ENCODE measurements at places on chromosomes 16 and 17.

DNA sequence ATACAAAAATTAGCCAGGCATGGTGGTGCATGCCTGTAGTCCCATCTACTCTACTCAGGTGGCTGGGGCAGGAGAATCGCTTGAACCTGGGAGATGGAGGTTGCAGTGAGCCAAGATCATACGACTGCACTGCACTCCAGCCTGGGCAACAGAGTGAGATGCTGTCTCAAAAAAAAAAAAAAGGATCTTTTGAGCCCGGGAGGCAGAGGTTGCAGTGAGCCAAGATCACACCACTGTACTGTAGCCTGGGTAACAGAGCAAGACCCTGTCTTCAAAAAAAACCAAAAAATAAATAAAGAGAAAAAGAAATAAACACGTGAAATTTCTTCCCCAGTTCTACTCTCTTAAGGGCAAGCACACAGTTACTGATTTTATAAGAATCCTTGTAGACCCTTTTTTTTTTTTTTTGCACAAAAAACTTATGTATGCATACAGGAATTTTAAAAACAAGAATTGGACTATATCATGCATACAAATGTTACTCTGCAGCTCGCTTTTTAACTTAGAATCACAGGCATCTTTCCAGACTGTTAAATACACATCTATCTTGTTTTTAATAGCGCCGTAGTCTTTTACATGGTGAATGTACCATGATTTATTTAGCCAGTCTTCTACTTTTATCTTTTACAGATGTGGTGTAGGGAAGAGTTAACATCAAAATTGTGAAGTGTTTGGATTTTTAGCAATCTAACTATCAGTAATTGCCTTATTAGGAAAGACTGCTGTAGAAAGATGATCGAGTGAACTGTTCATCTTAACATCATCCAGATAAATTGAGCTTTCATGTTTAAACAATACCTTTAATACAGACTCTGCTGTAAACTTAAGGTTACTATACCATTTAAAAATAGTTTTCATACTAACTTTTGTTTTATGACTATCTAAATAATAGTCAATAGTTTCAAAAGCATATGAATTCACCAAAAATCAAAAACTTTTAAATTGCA lies 14.6 kb downstream of the CDH3 start:
- DNase-seq, result no peak

- DNase-seq, result no peak
Observed at GRCh38 chr16:48194828-48195556, 39.2 kb upstream of the ABCC12 start.

GRCh38 chr16:29831490-29831889 lies 11.2 kb downstream of the MVP start:
- DNase-seq, result no peak

DNA sequence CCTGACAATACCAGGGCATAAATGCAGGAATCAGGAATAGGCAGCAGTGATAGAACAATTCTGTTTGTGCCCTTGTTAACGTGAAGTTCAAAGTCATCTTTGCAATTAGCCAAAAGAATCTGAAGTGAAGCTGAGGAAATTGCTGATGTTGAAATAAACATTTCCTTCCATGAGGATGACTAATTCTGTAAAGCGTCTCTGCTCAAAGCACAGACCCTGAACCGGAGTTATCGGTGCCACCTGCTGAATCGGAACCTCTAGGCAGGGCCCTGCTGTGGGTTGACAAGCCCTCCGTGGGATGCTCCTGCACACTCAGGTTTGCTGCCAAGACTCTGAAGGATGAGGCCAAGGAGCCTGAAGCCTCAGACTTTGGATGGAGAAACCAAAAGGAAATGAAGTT lies 37.0 kb upstream of the CDH1 start:
- no peak for DNase-seq

GRCh38 chr16:87966064-87966645 lies 14.9 kb downstream of the BANP start:
- DNase-seq, result no peak

DNA sequence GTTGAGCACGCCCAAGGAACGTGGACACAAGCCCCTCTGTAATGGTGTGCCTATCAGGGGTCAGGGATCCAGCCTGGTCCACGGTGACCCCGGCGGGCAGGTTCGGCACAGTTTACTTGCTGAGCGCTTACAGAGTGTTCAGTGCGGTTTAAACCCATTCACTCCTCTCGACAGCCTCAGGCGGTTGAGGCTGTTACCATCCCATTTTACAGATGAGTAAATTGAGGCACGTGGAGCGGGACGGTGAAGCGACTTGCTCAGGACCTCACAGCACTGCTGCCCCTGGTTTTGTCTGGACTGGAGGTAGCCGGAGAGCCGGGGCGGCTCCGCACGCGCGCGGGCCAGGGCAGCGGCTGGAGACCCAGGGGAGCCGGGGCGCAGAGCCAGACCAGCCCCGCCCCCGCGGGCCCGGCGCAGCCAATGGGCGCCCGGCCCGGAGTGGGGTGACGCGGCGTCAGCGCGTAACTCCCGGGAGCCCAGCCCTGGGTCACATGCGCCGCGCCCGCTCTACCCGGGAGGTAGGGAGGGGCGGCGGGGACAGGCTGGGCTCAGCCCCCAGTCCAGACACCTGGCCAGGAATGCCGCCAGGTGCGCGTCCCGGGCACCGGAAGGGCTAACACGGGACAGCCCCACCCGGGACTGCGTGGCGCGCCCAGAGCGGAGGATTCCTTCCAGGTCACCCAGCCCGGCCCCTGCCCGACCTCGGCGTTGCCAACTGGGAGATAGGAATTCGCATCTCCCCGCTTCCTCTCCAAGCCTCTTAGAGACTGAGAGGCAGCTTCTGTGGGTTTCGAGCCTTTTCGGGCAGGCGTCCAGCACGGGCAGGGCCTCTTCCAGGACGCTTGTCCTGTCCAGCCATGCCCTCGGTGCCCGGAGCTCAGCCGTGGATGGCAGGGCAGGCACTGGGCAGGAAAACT lies 3.3 kb upstream of the SREBF1 start:
- DNase-seq, result peak; percentile 94

DNA sequence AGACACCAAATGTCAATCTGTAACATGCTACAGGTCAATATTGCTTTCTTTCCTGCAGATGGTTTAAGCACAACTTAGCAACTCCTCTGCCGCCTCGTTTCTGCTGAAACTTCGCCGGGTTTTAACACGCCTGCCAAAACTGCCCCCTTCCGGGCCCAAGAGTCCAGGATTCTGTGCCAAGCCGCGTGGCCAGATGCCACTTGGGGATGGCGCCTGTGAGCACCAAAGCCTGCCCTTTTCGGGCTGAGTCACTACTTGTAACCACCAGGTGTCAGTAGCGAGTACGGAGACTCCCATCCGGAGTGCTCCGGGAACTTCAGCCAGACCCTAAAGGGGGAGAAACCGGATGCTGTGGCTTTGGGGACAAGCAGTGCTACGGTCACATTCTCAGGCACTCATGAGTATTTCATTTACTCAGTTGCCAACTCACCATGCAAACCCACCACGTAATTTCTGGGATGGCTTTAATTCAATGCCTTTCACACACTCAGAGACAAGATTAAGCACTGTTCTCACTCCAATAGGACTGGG lies 7.8 kb downstream of the PMP22 start:
- DNase-seq, result peak; percentile 88

- DNase-seq, result no peak
Observed at GRCh38 chr17:46822388-46822921, 4.0 kb upstream of the WNT3 start.

DNA sequence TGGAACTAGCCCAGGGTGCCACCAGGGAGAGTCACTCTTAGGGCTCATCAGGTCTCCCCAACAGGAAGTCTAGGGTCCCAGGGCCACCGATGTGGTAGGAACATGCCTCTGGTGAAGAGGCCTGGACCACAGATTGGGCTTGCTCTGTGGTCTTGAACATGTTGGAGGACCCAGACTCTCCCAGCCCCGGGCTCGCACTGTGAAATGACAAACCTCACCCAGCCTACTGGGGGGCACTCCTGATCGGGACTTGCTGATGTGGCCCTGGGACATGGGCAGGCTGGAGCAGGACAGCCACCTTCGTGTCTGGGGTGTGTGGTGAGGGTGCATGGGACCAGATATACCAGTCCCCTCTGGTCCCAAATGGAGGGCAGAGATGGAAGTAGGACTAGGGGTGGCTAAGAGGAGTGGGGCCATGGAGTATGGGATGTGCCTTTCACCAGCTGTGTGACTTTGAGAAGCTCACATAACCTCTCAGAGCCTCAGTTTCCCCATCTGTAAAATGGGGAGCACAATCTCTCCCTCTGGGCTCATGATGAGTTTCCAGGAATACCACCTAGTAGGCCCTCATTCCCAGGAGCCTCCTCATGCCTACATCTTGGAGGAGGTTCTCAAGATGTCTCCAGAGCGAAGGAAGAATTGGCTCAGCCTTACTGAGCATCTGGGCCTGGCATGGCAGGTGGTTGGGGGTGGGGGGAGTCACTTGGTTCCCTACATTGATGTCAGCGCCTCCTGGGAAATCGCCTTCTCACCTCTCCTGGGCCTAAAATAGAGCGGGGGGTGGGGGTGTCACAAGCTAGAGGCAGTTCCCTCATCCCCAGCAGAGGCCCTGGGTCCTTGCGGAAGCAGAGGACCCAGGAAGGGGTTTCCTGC lies 1.5 kb upstream of the ADAM11 start:
- no peak for DNase-seq

DNA sequence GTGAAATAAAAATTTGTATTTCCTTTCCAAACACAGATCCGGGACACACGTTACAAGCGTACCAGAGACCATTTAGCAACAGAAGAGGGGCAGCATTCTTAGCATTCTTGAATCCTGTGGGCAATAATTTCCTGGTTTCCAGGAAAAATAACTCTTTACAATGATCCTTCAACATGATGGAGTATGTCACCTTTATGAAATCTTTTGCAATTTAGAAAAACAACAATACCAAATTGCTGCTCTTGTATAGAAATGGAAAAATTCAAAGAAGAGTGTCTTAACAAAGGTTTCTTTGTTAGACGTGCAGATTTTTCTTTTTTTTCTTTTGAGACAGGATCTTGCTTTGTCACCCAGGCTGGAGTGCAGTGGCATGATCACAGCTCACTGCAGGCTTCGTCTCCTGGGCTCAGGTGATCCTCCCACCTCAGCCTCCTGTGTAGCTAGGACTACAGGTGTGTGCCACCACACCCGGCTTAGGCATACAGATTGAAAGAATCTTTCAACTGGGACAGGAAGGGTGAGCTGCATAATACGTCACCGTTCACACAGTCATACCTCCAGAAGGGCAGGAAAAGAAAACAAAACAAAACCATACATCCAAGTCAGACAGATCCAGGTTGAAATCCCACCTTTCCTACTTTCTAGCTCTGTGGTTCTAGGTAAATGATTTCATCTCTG lies 10.8 kb upstream of the GCSH start:
- no peak for DNase-seq

GRCh38 chr16:75947626-75948239 lies 221.4 kb upstream of the CPHXL start:
- DNase-seq, result no peak

DNA sequence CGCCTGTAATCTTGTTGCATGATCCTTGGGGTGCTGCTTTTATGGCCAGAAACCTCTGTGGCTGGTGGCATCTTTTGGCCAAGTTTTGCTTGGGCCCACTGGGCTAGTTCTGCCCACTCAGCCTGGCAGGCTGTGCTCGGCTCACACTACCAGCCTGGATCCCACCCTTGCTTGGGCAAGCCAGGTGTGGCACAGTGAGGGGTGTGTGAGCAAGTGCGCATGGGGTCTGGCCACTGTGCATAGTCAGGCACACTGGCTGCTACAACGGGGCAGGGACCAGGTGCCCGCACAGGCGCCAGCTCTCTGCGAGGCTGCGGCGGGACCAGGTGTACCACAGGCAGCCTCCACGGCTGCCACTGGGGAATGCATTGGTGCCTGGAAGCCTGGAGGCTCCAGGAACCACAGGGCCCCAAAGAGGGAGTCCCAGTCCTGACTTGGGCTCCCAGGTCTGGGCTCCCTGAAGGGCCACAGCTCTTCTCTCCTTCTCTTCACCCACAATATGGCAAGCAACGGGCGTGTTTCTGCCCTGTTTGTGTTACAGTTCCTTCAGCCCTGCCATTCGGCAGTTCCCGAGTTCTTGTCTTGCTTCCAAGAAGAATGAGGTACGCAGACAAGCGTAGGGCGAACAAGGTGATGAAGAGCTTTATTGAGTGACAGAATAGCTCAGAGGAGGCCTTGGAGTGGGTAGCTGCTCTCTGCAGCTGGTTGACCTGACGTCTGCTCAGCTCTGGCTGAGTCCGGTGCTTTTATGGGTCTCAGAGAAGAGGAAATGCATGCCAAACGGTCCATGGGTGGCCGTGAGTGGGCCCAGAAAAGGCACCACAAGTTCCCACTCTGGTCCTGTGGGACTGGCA lies 26.7 kb upstream of the PRM1 start:
- no peak for DNase-seq

Data from mesendoderm (in vitro differentiated cells).